ENCODE measurements at places on chromosomes 2 and 18. TPM values are rescaled to one million over a fixed set of nuclear protein-coding genes. Genes with fewer than 3 reads are reported as not detected.

The SKOR2 gene
- not detected for total RNA-seq

The TFCP2L1 gene
- 6.2 TPM for total RNA-seq

The ANKRD53 gene
- total RNA-seq = not detected

The ABCG5 gene
- total RNA-seq = not detected

The GPR39 gene
- 9.0 TPM for total RNA-seq

The DRC1 gene
- total RNA-seq = 0.45 TPM

The SERPINB10 gene
- not detected for total RNA-seq

The TMEFF2 gene
- total RNA-seq = 0.34 TPM

The CAPN13 gene
- total RNA-seq = not detected

The SP140 gene
- not detected for total RNA-seq

The L3MBTL4 gene
- total RNA-seq = not detected

The APCDD1 gene
- not detected for total RNA-seq

The MOGAT1 gene
- not detected for total RNA-seq

The KIF1A gene
- total RNA-seq = 0.83 TPM

The MROH2A gene
- 0.12 TPM for total RNA-seq

The SRD5A2 gene
- not detected for total RNA-seq

The OSBPL6 gene
- 9.2 TPM for total RNA-seq

The LBX2 gene
- 3.7 TPM for total RNA-seq

The ARHGEF33 gene
- total RNA-seq = not detected

The SERPINB5 gene
- total RNA-seq = 0.09 TPM

The SCN7A gene
- not detected for total RNA-seq

The DARS1 gene
- 50.5 TPM for total RNA-seq

The STRN gene
- total RNA-seq = 11.4 TPM

The PIEZO2 gene
- 0.61 TPM for total RNA-seq

The GNLY gene
- not detected for total RNA-seq

The CCL20 gene
- total RNA-seq = 6.2 TPM

The CYP27A1 gene
- total RNA-seq = 0.32 TPM

The CABLES1 gene
- 19.1 TPM for total RNA-seq

The ARHGAP28 gene
- 0.03 TPM for total RNA-seq

The SERPINB11 gene
- total RNA-seq = 0.17 TPM

The ANTXR1 gene
- total RNA-seq = 140 TPM

The CLEC4F gene
- not detected for total RNA-seq

The ZAP70 gene
- not detected for total RNA-seq

The RNF125 gene
- 0.35 TPM for total RNA-seq

The C2orf80 gene
- total RNA-seq = not detected

The SYT4 gene
- not detected for total RNA-seq

The VIL1 gene
- total RNA-seq = 0.24 TPM

The HOXD4 gene
- total RNA-seq = 0.27 TPM

The TMEM198 gene
- 0.55 TPM for total RNA-seq

The SLC4A5 gene
- 0.11 TPM for total RNA-seq

The TLX2 gene
- total RNA-seq = 0.36 TPM

The TPO gene
- total RNA-seq = 0.08 TPM

Data from A549 treated with GW870086 at 1 μM for 4 hours (cell line).